ENCODE measurements at places on chromosomes 12 and 14. TPM values are rescaled to one million over a fixed set of nuclear protein-coding genes. Genes with fewer than 3 reads are reported as not detected.

Gene HSPA2
- 149 TPM for total RNA-seq

Gene CYP46A1
- total RNA-seq, result 60.0 TPM

Gene PTPN21
- 22.3 TPM for total RNA-seq

Gene FAM186B
- 0.63 TPM for total RNA-seq

Gene LRRC10
- not detected for total RNA-seq

Data from dorsolateral prefrontal cortex (tissue), 122 donors.